ENCODE measurements at places on chromosomes 6 and 20.

DNA sequence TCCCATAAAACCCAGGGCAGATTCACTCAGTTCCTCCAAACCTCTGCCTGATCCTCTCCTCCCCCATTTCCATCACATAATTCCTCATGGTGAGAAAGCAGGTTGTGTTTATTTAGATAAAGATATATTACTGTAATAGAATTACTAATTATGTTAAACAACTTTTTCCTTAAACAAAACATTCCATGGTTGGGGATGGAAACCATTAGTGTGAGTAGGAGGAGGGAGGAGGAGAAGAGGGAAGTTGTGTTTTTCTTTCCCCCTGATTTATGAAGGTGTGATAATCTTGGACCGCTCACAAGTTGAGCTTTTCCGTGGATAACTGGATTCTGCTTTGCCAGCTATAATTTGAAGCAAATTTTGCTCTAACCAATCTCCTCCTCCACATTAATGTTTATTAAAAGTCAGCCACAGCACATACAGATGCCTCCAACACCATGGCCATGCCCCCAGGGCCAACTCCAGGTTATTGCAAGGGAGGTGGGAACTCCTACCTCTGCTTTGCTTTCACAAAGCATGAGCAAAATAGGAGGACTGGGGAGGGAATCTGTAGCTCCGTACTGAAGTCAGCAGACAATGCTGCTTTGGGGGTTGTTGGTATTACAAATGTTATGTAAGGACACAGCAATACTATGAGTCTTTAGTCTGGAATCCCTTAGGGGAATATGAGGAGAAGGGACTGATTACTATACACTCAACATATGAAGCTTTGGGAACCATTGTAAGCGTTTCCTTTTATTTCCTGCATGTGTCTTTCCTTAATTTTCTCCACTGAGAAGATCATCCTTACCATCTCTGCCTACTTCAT, 542.0 kb downstream of the DHX35 start:
- no peak for DNase-seq
- H3K27me3 ChIP-seq: peaks cover 5% of the 10 kb centered on the region
- H3K27ac ChIP-seq: no peak overlapping the region
- H3K4me1 ChIP-seq: no peaks in the 10 kb centered on the region

- peak; percentile 64 for DNase-seq
- H3K27me3 ChIP-seq: peaks cover 56% of the 10 kb centered on the region
- no peaks in the 10 kb centered on the region for H3K36me3 ChIP-seq
- H3K27ac ChIP-seq: no peak overlapping the region
- peak overlapping the region; percentile 60 for H3K4me3 ChIP-seq
Measured at GRCh38 chr20:32018269-32019155, 8.3 kb downstream of the CCM2L start.

DNA sequence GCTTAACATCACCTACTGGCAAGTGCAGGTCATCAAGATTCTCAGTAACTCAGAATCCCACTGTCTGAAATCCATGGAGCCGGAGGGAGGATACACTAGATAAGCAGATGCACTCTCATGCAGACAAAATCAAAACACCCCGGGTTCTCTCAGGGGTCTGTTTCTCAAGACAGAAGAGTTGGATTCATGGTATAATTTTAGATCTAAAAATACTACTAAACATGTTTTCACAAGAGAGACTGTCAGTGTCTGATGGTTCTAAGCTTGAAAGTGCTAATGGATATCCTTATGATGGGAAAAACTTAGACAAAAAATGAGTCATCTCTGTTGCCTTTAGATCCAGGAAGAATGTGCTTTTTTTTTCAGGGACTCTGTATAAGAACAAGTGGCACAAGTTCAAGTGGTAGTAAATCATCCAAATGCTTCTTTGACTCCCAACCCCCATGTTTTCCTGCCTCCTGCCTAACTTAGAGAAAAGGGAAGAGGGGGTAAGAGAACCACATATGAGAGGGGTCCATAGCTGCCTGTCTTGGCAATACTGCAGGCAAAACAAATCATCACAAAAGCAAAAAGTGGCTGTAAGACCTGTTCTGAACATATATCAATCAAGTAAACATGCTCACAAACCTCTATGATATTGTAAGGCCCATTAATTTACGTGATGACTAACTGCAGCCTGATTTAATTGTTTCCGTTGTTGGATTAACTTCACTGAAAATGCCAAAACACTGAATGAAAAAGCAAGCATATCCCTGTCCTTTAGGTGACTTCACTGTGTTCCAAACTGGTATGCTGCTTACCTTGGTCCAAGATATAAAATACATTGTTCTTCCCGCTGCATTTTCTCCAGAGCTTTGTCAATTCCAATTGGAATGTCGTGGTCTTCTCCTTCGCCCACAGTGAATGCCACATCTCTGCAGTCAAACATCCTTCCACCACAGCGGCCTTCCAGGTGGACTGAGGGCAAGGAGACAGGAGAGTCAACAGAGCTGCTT, 84.0 kb upstream of the TULP1 start:
- H3K4me3 ChIP-seq: no peak overlapping the region
- no peak for DNase-seq
- H3K36me3 ChIP-seq: peaks cover 56% of the 10 kb centered on the region
- H3K4me1 ChIP-seq: peaks cover 85% of the 10 kb centered on the region
- H3K27me3 ChIP-seq: no peaks in the 10 kb centered on the region
- peak overlapping the region; percentile 60 for H3K27ac ChIP-seq

DNA sequence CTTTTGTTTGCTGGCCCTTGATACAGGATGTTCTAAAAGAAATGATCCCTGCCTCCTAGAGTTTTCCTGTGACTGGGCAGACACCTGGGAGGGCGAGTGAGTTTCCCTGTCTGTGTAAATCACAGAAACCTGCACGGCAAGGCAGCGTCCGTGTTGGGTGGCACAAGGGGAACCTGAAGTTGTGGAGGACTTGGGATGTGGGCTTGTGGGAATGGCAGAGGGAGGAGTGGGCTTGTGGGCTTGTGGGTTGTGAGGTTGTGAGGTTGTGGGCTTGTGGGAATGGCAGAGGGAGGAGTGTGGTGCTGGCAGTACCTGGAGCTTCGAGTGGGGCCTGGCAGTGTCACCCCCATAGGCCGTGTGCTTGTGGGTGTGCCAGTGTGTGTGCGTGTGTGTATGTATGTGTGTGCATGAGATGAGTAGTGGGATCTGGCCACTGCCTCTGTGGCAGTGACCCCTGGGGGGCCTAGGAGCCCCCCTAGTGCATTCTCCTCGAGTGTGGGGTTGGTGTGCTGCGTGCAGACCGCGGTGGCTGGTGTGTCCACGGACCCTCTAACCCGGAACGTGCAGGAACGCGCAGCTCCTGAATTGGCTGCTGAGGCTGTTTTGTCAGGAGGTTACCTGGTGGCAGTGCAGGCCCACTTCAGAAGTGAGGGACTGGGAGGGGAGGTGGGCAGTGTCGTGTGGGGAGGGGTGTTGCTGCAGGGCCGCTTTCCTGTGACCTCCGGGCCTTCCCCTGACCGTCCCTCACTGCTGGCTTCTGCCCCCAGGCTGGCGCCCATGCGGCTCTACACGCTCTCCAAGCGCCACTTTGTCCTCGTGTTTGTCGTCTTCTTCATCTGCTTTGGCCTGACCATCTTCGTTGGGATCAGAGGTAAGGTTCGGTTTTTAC, 13.0 kb downstream of the TMEM181 start:
- no peak overlapping the region for H3K4me3 ChIP-seq
- no peaks in the 10 kb centered on the region for H3K27me3 ChIP-seq
- no peak for DNase-seq

Data from activated CD4-positive, alpha-beta T cell treated with anti-CD3 and anti-CD28 coated beads for 36 hours (primary cell).